ENCODE measurements at places on chromosomes 1 and 21.

GRCh38 chr21:37155186-37155585 is 82.1 kb downstream of the TTC3 start:
- no peaks in the 10 kb centered on the region for H3K4me1 ChIP-seq
- H3K4me3 ChIP-seq = no peak overlapping the region
- no peak for DNase-seq
- H3K27ac ChIP-seq = no peak overlapping the region
- peaks cover 16% of the 10 kb centered on the region for H3K36me3 ChIP-seq
- H3K27me3 ChIP-seq = no peaks in the 10 kb centered on the region

DNA sequence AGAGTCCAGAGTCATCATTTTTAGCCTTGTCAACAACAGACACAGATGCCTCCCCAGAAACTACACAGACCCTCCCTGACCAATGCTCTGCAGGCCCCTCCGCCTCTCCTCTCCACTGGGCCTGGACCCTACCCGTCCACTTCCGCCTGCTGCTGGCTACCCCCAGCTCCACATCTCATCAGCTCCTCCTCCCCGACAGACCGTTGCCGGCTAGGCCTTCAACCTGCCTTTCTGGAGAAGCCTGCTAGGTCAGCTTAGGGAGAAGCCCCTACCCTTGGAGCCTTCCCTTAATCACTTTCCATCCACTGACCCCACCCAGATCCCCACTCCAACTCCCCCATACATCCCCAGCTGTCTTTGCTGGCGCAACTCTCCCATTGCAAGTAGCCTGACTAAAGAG is 1.4 kb downstream of the TRIM17 start:
- H3K4me3 ChIP-seq = no peak overlapping the region
- H3K4me1 ChIP-seq = peaks cover 20% of the 10 kb centered on the region
- no peak for DNase-seq
- H3K27ac ChIP-seq = no peak overlapping the region

DNA sequence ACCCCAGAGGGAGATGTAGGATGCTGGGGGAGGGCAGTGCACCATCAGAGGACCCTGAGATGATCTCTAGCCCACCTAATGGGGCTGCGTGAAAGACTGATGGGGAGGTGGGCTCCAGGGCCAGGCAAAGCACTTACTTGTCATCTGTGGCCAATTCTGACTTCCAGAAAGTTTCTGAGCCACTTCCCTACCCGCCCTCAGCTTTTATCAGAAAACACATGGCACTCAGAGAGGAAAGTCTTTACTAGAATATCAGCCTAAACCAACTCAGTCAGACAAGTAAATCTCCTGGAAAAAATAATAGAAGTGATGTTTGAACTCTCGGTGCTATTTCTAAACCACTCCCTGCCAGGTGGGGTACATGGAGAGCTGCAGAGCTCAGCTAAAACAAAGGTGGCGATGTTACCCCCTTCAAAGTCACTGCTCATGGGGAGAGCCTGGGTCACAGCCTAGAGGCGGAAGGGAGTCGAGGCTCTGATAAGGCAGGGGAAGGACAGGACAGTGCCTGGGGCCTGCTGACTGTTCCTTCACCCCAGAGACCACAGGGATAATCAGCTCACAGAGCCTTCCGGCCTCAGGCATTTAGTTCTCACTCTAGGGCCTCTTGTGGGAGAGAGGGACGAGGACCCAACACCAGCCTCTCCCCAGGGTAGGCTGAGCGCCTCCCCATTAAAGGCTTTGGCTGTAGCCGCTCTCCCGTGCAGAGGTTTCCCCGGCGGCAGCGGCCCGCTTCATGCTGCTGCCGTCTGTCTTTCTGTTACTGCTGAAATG is 14.2 kb downstream of the SMIM12 start:
- H3K27ac ChIP-seq = no peak overlapping the region
- no peak for DNase-seq
- H3K36me3 ChIP-seq = no peaks in the 10 kb centered on the region
- H3K27me3 ChIP-seq = no peaks in the 10 kb centered on the region

GRCh38 chr1:113859478-113860175 is 11.9 kb downstream of the PTPN22 start:
- no peaks in the 10 kb centered on the region for H3K27me3 ChIP-seq
- DNase-seq = peak; percentile 79
- H3K4me1 ChIP-seq = peaks cover 60% of the 10 kb centered on the region
- H3K27ac ChIP-seq = peak overlapping the region; percentile 73
- H3K36me3 ChIP-seq = peaks cover 6% of the 10 kb centered on the region
- peak overlapping the region; percentile 31 for H3K4me3 ChIP-seq

GRCh38 chr1:66439031-66439740 is 94.8 kb upstream of the SGIP1 start:
- DNase-seq = peak; percentile 59
- H3K27me3 ChIP-seq = no peaks in the 10 kb centered on the region
- peaks cover 21% of the 10 kb centered on the region for H3K4me1 ChIP-seq

- no peaks in the 10 kb centered on the region for H3K27me3 ChIP-seq
- H3K36me3 ChIP-seq = no peaks in the 10 kb centered on the region
- H3K4me1 ChIP-seq = no peaks in the 10 kb centered on the region
- no peak for DNase-seq
Measured at GRCh38 chr1:98292994-98293393, 368.5 kb upstream of the SNX7 start.

DNA sequence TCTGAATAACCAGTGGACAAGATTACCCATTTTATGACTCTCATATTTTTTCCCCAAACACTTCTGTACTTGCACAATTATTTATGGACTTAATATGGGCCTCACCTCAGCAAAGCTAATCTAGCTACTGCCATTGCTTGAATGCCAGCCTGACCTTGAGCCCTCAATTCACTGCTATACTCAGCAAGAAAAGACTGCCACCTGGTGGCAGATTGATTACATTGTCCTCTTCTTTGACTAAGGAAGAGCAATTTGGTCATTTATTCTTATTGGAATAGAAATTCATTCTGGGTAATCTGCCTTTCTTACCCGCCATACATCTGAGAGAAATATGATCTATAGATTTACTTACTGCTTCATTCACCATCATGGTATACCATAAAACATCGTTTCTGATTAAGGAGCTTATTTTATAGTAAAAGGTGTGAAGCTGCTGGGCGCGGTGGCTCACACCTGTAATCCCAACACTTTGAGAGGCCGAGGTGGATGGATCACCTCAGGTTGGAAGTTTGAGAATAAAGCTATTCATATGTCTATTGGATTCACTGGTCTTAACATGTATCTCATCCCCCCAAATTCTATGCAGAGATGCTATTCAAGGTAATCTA is 32.9 kb upstream of the DIPK1A start:
- no peaks in the 10 kb centered on the region for H3K27me3 ChIP-seq
- H3K27ac ChIP-seq = no peak overlapping the region
- no peaks in the 10 kb centered on the region for H3K36me3 ChIP-seq
- H3K4me1 ChIP-seq = peaks cover 35% of the 10 kb centered on the region
- H3K4me3 ChIP-seq = no peak overlapping the region
- peak; percentile 89 for DNase-seq

DNA sequence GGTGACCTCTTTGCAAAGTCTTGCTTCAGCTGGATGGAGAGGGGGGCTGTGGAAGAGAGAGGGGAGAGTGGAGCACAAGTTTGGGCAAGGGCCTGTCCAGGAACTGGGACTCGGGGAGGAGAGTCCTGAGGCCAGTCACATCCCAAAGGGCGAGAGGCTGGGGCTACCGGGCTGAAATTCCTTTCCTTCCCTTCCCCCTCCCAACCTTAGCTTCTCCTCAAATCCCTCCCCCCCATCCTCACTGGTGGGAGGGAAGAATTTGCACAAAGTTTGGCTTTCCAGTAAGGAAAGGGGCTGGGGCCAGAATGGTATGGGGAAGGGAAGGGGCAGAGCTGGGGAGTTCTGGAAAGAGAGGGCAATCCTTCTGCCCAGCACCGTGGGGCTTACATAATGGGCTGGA is 854 bp downstream of the CNTN2 start:
- peaks cover 6% of the 10 kb centered on the region for H3K27me3 ChIP-seq
- no peak for DNase-seq
- no peak overlapping the region for H3K4me3 ChIP-seq
- no peaks in the 10 kb centered on the region for H3K4me1 ChIP-seq

GRCh38 chr1:27400082-27400962 is 7.9 kb downstream of the GPR3 start:
- no peaks in the 10 kb centered on the region for H3K36me3 ChIP-seq
- H3K4me3 ChIP-seq = no peak overlapping the region
- DNase-seq = no peak
- H3K4me1 ChIP-seq = peaks cover 34% of the 10 kb centered on the region
- H3K27ac ChIP-seq = no peak overlapping the region
- no peaks in the 10 kb centered on the region for H3K27me3 ChIP-seq

DNA sequence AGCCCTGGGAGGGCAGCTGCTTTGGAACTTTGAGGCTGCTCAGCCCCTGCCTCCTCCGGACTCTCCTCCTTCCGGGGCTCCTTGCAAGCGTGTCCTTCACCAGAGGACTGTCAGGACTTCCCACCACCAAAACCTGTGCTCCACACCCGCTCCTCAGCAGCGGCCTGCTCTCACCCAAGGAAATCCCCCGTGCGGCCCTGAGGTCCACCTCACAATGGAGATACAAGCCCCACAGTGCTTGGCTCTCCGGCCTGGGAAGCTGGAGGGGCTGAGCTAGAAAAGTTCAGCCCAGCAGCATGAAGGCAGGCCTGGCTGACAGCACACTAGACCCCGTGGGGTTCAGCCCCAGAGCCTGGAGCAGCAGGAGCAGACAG is 33.6 kb downstream of the PGBD5 start:
- no peak for DNase-seq
- no peaks in the 10 kb centered on the region for H3K36me3 ChIP-seq
- no peaks in the 10 kb centered on the region for H3K27me3 ChIP-seq
- no peak overlapping the region for H3K4me3 ChIP-seq
- H3K27ac ChIP-seq = no peak overlapping the region
- no peaks in the 10 kb centered on the region for H3K4me1 ChIP-seq

- no peak overlapping the region for H3K27ac ChIP-seq
- H3K27me3 ChIP-seq = no peaks in the 10 kb centered on the region
- no peak overlapping the region for H3K4me3 ChIP-seq
- H3K4me1 ChIP-seq = peaks cover 3% of the 10 kb centered on the region
- peak; percentile 7 for DNase-seq
- H3K36me3 ChIP-seq = no peaks in the 10 kb centered on the region
Measured at GRCh38 chr1:87091425-87091824, 177.0 kb downstream of the HS2ST1 start.

All from B cell (primary cell).